ENCODE measurements at places on chromosomes 16 and 17.
A peak's percentile ranks its signal among the peaks of the same experiment; 100 is the strongest.

- DNase-seq, result no peak
Observed at GRCh38 chr16:68972720-68973119, 129.4 kb downstream of the TANGO6 start.

- no peak for DNase-seq
Observed at GRCh38 chr16:12291989-12292759, 315.6 kb downstream of the SNX29 start.

- DNase-seq, result no peak
Observed at GRCh38 chr17:39722965-39723848, 7.1 kb downstream of the MIEN1 start.

DNA sequence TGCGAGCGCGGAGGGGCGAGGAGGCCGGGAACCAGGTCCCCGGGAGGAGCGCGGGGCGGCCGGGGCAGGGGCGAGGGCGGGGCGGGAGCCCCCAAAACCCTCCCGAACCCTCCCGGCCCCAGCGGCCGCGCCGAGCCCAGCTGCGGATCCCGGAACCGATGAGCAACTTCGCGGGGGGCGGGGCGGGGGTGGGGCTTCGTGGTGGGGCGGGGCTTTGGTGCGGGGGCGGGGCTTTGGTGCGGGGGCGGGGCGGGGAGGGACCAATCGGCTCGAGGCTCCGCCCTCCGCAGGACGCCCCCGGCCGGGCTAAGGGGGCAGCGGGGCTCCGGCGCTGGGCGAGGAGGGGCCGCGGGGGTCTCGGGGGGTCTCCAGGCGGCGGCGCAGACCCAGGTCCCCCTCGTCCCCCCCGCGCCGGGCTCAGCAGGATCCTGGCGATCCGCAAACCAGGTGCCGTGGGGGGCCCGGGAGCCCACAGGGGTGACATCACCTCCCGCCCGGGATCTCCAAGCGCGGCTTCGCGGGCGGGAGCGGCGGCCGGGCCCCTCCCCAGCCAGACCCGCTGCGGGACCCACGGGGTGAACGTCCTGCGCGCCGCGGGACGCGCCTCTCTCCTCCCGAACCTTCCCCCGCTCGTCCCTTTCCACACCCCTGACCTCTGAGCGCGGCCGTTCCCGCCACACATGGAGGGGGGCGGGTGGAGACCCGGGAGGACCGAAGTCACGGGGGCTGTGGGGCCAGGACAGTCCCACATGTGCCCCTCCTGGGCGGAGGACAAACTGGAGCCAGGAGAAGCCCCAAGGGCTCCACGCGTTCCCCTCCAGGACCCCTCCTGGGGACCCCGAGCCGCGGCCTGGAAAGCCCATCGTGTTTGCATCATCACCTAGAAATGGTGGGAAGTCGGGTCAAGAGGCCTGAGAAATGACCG, at the start of gene ABR:
TSS of gene ABR (minus strand) at position 164 of the 925 bp plus-strand sequence. CDS start 254 bp downstream, outside the sequence.
- DNase-seq, result peak; percentile 49

- DNase-seq, result no peak
Observed at GRCh38 chr17:74214484-74215341, 1.3 kb downstream of the TTYH2 start.

GRCh38 chr16:85902366-85903155, 3.6 kb downstream of the IRF8 start:
- DNase-seq, result peak; percentile 48

DNA sequence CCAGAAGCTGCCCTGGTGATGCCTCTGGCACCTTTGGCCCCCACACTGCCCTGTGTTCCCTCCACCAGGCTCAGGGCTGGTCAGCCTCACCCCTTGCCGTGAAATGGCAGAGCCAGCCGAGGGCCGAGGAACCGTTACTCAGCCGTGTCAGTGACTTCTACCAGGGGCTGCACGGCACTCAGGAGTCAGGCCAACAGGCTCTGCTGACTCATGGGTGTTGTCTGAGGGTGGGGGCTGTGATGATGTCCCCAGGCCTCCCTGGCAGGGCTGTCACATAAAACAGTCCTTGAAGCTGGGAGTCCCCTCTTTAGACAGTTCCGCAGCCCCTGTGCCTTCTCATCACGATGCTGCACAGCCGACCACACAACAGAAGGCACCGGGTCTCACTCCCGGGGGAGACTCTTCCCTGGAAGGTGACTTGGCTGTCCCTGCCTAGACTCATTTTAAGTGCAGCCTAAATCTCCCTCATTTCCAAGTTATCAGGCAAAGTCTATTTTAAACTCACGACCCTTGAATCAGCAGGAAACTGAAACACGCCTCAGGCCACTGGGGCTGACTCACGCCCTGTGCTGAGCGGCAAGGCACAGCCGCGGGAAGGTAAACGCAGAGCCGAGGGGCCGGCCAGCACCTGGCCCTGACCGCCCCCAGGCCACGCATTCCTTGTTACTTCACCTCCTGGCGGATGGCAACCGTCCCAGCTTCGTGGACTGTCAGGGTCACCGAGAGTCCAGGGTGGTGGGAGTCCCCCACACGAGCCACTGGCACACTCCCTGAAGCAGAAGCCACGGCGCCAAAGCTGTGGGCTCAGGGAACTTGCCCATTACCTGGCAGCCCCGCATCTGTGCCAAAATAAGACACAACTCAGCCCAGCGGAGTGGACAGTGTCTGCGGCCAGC, 102.6 kb downstream of the ZNF778 start:
- no peak for DNase-seq
